Right hindlimb (tissue), 1 donor: ENCODE measurements at places on chromosomes 3 and 15.
A peak's percentile ranks its signal among the peaks of the same experiment; 100 is the strongest.

DNA sequence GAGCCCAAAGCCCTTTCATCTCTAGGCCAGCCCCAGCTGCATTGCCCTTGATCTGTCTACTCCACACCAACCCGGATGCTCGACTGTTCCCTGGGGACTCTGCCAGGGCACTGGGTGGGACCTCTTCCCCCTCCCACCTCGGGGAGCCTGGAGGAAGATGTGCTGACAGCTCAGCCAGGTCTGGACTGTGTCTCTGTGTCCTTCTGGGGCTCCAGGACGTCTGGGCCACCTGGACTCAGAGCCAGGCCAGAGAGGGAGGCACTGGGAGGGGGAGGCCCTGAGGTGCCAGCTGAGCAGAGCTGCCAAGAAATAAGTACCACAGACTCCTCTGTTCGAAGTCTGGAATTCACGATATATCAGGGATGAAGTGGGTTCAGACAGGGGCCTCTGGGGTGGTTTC lies 5.8 kb upstream of the HCN4 start:
- no peak for DNase-seq

- DNase-seq: no peak
Measured at GRCh38 chr3:108103040-108103751, 12.4 kb upstream of the CD47 start.

DNA sequence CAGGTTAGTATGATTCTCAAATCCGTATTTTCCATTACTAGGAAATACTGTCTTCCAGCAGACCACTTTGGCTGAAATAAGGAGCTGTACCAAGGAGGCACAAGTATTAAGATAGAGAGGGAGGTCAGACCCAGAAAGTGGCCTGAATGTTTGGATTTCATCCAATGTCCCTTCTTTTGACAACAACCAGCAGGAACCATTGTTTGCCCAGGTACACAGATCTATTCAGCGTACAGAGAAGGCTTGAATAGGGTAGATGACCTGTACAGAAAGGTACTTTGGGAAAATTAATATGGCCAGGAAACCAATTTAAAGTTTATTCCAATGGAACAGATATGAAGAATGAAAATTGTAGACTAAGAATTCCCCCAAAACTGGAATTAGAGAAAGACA lies 12.6 kb downstream of the MTHFS start:
- no peak for DNase-seq

DNA sequence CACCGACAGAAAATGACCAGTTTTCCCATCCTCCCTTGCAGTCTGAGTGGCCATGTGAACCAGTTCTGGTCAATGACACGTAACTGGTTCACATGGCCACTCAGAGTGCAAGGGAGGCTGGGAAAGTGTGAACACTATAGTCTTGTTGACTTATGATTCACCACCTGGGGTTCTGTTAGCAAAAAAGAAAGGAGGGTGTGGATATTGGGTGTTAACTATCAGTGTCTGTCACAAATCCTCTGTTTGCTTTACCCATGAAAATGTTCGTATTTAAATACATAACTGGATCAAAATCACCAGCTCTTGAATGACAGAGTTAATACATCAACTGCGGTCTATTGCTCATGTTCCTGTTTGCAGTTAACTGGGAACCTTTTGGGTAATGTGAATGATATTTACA lies 92.3 kb downstream of the ADAMTSL3 start:
- no peak for DNase-seq

DNA sequence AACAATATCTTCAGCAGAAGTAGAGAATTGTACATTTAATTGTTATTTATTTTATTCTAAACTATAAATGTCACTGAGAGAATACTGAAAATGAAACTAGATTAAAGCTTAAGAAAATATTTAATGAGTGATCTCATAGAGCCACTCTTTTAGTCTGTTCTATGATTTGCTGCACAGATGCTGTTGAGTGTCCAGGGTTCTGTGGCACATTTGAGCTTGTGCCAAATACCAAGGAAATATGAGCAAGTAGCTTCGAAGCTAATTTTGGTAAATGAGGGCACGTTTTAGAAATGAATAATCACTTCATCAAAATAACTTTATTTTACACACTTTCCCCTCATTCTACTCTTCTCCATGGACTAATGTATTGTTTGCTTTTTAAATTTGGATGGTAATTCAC lies 53.6 kb upstream of the THRB start:
- DNase-seq: no peak

DNA sequence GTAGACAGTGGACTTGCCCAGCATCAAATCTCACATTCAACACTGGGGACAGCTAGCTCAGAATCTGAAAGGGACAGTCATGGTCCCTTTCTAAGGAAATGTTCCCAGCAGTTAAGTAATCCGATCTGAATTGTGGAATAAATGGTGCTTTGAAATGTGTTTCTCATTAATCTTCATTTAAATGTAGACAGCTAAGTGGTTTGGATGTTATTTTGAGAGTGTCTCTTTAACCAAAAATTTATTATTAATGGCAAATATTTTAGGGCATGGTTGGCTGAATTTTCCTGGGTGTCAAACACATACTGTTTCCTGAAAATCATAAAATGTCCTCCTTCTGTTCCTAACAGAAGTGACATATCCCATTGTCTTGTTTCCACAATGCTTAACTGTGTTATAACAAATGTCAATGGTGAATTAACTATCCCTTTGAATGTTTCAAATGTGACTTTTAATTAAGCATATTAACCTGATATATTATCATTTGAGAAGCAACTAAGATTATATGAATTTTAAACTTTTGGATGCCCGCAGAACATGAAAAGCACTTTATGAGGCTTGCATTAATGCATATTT lies 210.8 kb downstream of the CHST2 start:
- DNase-seq: no peak

GRCh38 chr3:18079739-18080138 lies 337.3 kb upstream of the TBC1D5 start:
- no peak for DNase-seq

GRCh38 chr3:50830451-50830850 lies 155.7 kb downstream of the DOCK3 start:
- no peak for DNase-seq

DNA sequence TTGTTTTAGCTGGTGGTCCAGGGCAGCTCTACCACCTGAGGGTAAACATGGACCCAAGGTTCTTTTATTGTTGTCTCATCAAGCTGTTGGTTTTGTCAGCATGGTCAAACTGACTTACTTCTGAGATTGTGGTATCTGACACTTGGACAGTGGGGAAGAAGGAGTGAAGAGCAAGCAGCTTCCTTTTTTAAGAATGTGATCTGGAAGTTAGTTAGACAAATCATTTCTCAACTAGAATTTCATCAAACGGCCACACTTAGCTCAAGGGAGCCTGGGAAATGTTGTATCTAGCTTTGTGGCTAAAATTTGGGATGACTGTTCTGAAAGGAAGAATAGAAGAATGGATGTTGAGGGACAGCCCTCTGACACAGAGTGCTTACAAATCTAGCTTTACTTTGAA lies 215.2 kb downstream of the ZNF621 start:
- no peak for DNase-seq

- DNase-seq: no peak
Measured at GRCh38 chr3:191301782-191302411, 27.3 kb upstream of the CCDC50 start.

DNA sequence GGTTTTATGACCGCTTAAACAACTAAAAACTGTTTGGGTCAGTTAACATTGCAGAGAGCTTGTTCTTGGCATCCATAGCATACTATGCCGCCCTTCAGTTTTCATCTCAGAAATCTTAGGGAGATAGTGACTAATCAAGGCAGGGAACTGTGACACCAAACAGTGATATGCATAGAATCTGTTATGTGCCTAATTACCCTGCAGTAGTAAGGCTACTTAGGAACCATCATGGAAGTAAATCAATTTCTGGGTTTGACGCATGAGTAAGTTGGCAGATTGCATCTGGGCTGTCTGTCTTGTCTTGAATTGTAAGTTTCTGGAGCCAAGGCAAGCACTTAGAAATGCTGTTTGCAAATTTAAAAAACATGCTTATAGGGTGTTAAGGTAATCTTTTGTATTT lies 22.5 kb downstream of the KCTD6 start:
- no peak for DNase-seq

- no peak for DNase-seq
Measured at GRCh38 chr15:63582718-63583426, 14.3 kb upstream of the FBXL22 start.

DNA sequence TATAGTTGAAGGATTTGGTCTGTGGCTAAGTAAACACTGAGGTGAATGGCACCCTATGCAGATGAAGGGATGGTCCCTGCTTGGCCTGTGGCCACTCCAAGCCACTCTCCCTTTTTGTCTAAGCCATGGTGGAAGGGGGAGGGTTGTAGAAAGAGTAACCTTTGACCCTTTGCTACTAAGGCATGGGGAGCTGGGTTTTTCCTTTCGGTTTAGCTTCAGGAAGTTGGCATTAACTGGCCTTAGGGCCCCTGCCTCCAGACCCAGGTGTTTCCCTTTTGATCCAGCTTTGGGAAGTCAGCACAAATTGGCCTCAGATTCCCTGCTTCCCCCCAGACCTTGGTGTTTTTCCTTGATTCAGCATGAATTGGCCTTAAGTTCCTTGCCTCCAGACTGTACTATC lies 49.5 kb downstream of the EFCAB12 start:
- DNase-seq: no peak

DNA sequence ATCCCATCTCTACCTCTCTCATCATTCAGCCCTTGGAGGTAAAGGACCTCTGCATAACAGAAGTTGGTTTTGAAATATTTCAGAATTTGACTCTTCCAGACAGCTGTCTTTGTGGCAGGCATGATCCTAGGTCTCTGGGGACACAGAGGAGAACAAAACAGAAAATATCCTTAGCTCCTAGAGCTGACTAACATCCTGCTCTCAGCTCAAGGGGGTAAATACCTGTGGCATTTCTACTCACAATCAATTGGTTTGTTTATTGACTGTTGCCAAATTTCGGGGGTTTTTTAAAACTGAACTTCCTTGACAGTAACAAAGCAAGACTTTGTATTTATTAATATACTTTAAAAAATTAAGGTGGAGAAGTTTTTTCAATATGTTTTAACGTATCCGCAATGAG lies 78.8 kb downstream of the EOMES start:
- no peak for DNase-seq

DNA sequence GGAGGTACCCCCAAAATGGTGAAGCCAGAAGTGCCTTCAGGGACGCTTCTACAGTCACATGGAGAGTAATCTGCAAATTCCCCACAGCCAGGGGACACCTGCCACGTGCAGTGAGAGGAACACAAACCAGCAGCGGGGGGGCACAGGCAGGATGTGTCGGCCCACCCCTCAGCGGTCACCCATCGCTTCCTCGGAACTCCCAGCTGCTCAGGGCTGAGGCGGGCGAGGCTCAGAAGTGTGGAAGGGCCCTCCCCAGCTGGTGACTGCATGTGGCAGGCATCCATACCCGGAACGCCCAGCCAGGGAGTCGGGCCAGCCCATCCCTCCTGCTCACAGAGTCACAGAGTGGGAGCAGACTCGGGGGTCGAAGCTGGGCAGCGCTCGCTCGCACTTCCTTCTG lies 63.7 kb downstream of the SLC12A8 start:
- DNase-seq: peak; percentile 86

GRCh38 chr15:91142106-91142744 lies 42.2 kb downstream of the SV2B start:
- DNase-seq: no peak

DNA sequence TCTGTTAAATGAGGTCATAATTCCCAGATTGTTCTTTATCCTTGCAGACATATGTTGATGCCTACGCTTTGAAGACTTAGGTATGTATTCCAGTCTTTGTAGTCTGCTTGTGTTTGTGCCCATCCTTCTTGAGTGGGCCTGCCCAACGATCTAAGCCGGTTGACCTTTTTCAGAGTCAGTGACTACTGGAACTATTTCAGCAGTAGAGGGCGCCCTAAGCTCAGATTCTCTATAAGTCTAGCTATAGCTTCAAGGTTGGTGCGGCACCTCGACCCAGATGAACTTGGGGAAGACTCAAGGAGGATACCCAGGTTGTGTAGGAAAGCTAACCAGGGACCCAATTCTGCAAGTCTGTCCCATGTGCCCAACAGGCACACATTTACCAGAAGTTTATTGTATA lies 228.8 kb upstream of the PPP2R3A start:
- no peak for DNase-seq

DNA sequence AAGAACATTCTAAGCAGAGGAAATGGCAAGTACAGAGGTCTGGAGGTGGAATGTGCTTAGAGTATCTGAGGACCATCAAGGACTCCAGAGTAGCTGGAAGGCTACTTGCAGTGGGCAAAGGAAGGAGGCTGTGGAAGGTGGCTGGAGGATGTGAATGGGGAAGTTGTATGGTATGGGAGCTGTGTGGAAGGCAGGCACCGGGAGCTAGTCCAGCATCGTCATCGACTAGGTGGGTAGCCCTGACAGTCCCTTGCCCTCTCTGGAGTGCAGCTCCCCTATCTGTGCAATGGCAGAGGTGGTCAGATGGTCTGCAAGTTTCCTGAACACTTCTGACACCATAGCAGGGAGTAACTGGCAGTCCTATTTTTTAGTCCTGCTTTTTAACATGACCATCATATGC lies 19.3 kb downstream of the CCDC13 start:
- no peak for DNase-seq

- no peak for DNase-seq
Measured at GRCh38 chr3:77102951-77103769, 63.3 kb downstream of the ROBO2 start.

DNA sequence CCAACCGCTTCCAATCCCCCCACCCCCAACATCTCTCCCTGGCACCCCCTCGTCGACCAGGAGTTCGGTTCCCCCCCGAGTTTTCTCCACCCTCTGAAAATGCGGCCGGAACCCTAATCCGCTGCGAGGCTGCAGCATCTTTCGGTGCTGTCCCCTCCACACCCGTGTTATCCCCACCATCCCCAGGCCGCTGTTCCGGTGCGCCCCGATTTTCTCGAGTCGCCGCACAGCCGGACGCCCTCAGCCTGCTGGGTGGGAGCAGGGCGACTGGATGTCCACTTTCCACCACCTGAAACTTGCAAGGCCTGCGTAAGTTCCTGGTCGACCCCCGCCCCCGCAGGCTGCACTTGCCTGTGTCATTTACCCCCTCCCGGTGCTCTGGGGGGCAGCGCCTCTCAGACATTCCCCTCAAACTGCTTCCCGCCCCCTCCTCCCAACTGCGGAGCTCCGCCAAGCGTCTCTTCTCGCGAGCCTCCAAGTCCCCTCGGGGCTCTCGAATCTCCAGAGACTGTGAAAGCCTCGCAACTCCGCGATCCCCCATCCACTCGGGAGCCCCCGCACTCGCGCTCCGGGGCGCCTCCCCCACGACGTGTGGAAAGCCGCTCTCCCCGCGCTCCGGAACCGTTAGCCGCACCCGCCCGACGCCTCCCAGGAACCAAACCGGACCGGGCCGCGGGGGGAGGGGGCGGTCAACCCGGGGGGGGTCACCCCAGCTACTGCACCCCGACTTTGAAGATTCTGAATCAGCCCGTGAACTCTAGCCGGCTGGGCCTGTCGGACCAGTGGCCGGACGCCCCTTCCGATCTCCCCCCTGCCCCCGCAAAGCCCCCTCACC lies 566 bp downstream of the ETV5 start:
- peak; percentile 74 for DNase-seq

GRCh38 chr15:39919748-39920509 lies at the start of gene GPR176:
Gene GPR176, minus strand, starts transcription at chr15:39920266. Its CDS starts 240 bp downstream, at chr15:39920026.
- peak; percentile 72 for DNase-seq
